Muscle of leg (tissue), 16 donors: ENCODE measurements at places on chromosomes 16 and 17. TPM values are rescaled to one million over a fixed set of nuclear protein-coding genes. Genes with fewer than 3 reads are reported as not detected.

GRCh38 chr16:9898555-9898954 is 283.7 kb downstream of the GRIN2A start:
- DNase-seq = no peak

SLC16A6 gene
- 0.63 TPM for polyA plus RNA-seq

GRCh38 chr16:79943736-79944135 is 343.2 kb upstream of the MAF start:
- peak; percentile 34 for DNase-seq

GRCh38 chr16:81266680-81267095 is 28.2 kb downstream of the BCO1 start:
- DNase-seq = no peak

DNA sequence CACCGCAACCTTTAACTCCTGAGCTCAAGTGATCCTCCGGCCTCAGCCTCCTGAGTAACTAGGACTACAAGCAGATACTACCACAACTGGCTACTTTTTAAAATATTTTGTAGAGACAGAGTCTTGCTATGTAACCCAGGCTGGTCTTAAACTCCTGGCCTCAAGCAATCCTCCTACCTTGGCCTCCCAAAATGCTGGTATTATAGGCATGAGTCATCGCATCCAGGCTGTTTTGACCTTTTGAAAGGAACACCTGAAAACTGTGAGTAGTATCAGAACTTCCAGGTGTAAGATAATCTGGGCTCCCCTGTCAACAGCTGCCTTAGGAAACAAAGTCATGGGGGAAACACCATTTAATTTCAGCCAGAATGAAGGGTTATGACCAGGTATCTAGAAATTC is 77.5 kb downstream of the CYTH1 start:
- no peak for DNase-seq

DNA sequence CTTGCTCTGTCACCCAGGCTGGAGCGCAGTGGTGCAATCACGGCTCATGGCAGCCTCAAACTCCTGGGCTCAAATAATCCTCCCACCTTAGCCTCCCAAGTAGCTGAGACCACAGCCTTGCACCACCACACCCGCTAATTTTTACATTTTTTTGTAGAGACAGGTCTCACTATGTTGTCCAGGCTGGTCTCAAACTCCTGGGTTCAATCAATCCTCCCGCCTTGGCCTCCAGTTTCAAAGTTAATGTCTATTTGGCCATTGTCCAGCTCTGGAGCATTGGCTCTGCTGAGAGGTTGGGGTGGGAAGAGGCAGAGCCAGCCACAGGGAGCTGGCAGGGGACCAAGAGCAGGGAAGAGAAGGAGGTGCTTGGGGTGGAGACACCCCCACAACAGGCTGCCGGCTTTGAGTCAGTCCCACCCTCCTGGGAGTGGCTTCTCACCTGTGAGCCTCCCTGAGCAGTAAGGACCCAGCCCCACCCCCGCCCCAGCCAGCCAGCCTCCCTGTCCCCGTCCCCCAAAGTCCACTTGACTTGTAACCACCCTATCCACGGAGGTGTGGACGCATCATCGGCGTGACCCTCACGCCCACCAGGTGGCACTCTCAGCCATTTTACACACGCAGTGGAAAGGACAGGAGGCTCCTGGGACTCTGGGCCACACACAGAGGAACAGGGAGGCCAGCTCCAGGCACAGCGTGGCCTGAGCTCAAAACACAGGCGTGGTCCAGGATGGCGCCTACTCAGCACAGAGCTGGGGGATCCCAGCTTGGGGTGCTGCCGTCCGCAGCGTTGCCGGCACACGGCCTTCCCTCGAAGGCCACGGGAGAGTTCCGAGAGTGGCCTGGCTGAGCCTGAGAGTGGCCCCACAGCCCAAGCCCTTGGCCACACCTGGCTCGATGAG is 22.8 kb upstream of the PVALEF start:
- DNase-seq = peak; percentile 90

DNA sequence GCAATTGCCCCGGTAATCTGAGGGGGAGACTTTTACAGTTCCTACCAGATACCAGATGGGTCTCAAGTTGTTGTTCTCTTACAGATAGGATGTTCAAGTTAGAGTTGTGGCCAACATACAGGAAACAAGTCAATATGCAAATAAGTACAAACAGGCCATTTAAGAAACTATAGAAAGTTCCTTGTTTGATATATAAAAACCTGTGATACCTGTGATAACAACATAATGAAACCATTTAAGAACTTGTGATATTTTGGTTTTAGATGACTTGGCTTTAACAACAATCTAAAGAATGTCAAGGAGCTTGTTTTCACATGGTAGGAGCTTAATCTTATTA is 16.8 kb downstream of the CDR2 start:
- no peak for DNase-seq

SLC7A6 gene
- polyA plus RNA-seq = 7.5 TPM

DNA sequence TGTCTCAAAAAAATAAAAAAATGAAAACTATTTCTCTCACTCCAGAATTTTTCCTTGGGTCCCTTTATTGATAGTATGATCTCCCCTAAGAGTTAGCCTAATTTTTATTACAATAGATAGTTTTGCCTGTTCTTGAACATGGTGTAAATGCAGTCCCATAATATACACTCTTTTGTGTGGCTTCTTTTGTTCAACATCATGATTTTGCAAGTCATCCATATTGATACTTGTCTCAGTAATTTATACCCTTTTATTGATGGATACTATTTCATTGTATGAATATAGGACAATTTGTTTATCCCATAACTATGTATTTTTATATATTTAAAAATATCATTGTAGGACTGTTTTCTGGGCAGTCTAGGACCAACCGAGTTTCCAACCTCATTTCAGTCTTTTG is 207.0 kb downstream of the UTP18 start:
- DNase-seq = no peak

PLEKHG4 gene
- polyA plus RNA-seq = 10.0 TPM

DNA sequence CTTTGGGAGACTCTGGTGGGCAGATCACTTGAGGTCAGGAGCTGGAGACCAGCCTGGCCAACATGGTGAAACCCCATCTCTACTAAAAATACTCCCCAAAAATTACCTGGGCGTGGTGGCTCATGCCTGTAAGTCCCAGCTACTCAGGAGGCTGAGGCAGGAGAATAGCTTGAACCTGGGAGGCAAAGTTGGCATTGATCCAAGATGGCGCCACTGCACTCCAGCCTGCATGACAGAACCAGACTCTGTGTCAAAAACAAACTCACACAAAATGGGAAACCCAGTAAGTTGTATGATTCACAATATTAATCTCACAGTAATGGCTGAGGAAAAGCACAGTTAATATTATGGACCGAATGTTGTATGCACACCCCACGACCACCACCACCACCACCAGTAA is 24.3 kb downstream of the WSB1 start:
- no peak for DNase-seq
